ENCODE measurements at places on chromosomes 3 and 15.

DNA sequence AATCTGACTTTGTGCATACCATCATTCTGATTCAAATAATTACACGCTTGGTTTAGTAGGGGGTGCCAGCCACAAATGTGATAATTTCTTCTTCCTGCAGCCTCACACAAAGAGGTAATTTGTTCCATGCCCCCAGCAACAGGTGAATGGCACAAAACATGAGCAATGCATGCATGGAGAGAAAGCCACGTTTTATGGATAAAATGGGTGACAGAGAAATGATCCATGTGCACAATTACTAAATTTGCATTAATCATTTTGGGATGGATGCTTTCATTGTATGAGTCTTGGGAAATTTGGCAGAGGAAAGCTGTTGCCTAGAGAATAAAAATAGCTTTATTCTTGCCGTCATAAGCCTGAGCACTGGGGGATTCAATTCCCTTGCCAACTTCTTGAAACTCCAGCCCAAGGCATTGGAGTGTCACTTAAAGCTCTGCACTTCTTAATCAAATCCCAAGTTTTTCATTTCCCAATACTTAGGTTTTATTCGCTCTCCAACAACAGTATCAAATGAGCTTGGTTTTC is 411.6 kb downstream of the GBE1 start:
- peak; percentile 85 for DNase-seq

DNA sequence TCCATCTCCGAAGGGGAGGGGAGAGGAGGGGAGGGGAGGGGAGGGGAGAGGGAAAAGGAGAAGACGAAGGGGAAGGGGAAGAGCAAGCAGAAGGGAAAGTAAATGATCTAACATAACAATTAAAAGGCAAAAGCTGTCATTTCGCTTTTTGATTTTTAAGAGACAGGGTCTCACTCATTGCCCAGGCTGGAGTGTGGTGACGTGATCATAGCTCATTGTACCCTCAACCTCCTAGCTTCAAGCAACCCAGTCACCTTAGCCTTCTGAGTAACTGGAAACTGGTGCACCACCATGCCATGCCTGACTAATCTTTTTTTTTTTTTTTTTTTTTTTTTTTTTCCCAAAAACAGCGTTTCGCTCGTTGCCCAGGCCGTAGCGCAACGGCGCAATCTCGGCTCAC is 22.6 kb downstream of the ADAM10 start:
- no peak for DNase-seq

DNA sequence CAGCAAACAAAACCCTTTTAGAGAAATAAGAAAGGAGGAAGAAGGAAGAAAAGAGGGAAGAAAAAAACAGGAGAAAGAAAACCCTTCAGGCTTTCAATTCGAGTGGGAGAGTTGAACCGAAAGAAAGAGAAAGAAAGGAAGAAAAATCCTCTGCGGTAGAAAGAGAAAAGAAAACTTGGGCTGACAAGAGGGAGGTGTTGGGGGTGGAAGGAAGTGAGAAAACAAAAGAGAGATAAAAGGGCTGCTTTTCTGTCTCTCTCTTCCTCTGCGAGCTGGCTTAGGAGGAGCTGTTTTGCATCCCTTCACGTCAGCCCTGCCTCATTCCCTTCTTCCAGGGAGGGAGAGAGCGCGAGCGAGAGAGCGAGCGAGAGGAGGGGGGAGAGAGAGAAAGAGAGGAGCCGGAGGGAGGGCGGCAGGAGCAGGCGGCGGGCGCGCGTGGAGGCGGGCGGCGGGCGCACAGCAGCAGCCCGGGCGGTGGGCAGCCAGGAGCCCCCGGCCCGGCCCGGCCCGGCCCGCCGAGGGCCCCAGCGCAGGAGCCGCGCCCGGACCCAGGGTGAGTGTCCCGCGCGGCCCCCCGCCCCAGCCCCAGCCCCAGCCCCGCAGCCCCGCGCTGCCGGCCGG is at the start of gene ZNF710:
Gene ZNF710, plus strand, starts transcription at position 263 of the 621 bp plus-strand sequence. CDS start 65,814 bp downstream, outside the sequence.
- DNase-seq, result no peak

- no peak for DNase-seq
Measured at GRCh38 chr15:37733628-37734027, 200.8 kb upstream of the TMCO5A start.

DNA sequence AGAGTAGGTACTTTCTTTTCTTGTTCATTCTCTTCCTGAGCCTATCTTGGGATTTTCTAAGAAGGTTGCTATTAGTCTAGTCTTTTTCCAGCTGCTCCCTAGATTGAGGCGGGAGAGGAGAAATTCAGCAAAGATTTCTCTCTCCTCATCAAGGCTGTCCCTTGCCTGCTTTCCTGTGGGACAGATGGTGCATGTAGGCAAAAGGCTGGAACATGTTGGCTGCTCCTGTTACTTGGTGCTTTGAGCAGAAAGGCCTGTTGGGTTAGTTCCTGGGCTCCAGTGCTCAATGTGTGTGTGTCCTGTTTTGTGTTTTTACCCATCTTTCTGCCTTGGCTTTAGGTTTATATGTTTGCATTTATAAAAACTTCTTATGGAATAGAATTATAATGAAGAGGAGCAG is 9.1 kb upstream of the SNRPN start:
- no peak for DNase-seq

DNA sequence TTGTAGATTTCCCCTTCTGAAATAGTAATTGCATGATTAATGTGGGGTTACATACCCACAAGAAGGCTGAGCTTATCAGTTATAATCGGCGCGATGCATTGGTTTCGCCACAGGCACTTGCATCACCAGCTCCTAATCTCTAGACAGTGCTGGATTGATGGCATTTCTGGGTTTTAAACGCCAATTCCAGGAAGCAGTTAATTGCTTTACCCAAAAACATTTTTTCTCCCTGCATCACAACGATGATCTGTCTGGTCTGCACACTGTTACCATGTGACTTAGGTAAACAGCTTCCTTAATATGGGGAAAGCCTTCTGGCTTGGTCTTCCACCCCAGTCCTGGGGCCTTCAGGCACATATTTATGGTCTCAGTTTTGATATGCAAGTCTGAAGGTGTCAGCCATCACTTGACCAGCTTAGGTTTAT is 70.0 kb upstream of the HEG1 start:
- no peak for DNase-seq

DNA sequence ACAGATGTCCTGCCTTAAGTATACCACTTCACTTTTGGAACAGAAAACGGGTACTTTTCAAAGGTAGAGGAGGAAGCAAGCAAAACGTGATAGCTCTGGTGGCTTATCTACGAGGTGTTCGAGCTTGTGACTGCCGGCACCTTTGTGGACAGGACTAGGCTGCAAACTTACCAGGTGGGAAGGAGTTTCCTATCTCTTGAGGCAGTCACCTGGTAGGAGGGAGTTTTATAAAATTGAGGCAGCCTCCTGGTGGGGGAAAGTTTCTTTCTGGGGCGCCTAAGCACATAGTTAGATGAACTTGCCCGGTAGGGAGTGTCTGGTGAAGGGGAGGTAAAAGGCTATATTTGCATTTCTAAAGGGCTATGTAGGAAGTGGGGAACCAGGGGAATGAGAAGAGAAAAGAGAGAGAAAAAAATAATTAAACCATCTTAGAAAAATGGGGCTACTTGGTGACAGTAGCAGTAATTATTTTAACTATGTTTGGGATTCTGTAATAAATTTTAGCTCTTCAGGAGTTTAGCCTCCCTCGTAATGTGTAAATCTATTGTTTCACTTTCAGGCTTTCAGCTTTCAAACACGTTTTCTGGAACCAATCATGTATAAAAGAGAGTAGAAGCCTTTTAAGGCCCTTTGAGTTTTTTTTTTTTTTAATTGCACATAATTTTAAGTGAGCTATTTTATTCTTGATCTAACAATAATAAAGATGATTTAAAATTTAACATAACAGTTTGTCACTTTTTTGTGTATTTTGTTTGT is 131.0 kb downstream of the IL5RA start:
- no peak for DNase-seq

DNA sequence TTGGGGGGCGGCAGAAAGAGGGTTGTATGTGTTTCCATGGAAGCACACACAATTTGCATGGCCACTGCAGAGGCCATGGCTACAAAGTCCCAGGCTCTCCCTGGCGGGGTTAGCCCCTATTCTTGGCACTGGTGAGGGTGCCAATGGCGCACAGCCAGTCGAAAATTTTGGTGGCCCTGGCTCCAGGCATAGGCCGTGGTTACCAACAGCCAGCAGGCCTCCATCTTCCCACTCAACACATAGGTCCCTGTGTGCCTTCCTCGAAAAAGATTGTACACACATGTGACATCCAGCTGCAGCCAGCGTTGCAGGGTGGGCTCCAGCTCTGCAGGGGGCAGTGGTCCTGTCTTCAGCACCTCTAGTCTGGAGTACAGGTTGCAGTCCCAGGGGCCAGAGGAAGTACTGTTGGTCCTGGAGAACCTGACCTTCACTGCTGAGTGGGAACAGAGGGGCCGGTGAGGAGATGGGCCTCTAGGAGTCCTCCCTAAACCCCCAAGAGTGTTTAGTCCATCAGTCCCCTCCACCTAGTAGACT is 7.1 kb downstream of the P4HTM start:
- DNase-seq, result no peak

Data from NCI-H1048 (cell line).